ENCODE measurements at places on chromosomes 16 and 17.

- no peak for DNase-seq
Measured at GRCh38 chr17:27582696-27583095, 48.3 kb upstream of the LGALS9 start.

DNA sequence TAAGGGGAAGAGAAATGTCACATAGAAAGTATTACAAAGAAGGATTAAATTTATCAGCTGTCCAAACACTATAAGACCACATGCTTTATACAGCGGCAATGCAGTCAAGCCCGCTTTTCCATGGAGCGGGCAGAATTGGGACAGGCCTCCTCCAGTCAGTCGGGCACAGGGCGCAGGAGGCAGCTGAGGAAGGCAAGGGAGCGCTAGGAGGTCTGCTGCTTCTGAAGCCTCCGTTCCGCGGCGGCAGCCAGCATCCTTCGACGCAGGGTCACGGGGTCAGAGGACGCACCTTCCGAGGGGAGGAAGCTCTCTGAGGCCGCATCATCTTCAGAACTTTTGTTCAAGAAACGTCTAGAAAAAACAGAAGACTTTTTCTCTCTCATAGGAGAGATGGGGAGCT lies 62.6 kb downstream of the AMFR start:
- DNase-seq = no peak

- DNase-seq = no peak
Measured at GRCh38 chr17:64459284-64459747, 10.4 kb downstream of the MILR1 start.

DNA sequence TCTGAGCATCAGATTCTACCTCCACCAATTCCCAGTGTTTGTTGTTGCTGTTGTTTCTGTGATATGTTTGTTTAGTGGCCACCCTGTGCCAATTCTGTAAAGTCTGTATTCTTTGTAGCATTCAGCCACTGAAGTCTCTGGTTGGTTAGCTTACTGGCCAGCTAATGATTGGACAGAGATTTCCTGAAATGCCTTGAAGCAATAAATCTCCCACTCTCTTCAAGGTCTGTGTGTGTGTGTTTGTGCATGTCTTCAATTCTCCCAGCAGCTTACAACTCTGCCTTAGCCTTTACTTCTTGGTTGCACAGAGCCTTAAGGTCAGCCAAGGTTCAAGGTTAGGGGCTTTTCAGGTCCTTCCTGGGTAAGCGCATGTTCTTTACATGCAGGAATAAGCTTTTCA lies 38.2 kb downstream of the PRPSAP2 start:
- DNase-seq = no peak

- no peak for DNase-seq
Measured at GRCh38 chr17:75152523-75152921, 1.8 kb downstream of the JPT1 start.

- no peak for DNase-seq
Measured at GRCh38 chr16:12420661-12421209, 383.0 kb downstream of the CPPED1 start.
